ENCODE measurements at places on chromosomes 2 and 18. TPM values are rescaled to one million over a fixed set of nuclear protein-coding genes. Genes with fewer than 3 reads are reported as not detected.
A peak's percentile ranks its signal among the peaks of the same experiment; 100 is the strongest.

- no peak for DNase-seq
These were observed 116.2 kb downstream of the METTL8 start for GRCh38 chr2:171317492-171318125.

TMEM87B gene
- total RNA-seq: 51.1 TPM

GKN2 gene
- not detected for total RNA-seq

PLEK gene
- total RNA-seq: 0.17 TPM

DNA sequence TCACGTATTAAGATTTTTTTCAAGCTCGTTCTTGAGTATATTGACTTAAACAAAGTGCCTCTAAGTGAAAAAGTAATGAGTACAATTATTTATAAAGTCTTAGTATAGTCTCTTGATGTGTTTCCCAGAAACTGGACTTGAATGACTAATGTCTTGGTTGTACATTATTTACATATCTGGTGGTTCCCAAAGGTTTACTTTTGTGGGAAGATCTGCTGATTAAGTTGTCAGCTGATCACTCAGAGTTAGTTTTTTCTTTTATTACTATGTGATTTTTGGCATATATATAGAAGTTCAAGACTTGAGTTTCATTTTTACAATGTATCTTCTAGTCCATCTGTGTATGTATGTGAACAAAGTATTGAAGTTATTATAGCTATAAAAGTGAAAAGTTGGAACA lies 29.5 kb downstream of the RNF144A start:
- DNase-seq: peak; percentile 11

ERBB4 gene
- total RNA-seq: 0.14 TPM

LGALSL gene
- total RNA-seq: 3.7 TPM

- peak; percentile 40 for DNase-seq
These were observed 36.5 kb upstream of the CDH19 start for GRCh38 chr18:66640431-66640830.

ZNF2 gene
- total RNA-seq: 12.4 TPM

DNA sequence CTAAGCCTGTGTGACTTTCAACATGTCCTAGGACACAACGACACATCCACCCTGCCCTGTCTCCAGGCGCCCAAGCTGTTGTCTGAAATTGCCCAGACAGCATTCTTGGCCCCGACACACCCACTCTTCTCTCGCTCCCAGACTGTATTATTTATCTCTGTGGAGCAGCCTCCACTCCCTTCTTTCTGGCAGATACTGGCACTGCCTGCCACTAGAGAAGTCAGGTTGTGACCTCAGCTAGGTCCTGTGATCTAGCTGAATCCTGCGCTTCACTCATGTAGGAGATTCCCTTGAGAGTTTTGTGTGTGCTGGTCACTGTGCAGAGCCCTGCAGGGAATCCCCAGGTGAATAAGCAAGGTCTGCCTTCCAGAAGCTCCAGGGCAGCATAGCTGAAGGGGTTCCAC lies 77.1 kb upstream of the TNP1 start:
- no peak for DNase-seq

TCF23 gene
- not detected for total RNA-seq

GRCh38 chr18:66168685-66169235 lies 417.9 kb downstream of the CDH7 start:
- no peak for DNase-seq

DNA sequence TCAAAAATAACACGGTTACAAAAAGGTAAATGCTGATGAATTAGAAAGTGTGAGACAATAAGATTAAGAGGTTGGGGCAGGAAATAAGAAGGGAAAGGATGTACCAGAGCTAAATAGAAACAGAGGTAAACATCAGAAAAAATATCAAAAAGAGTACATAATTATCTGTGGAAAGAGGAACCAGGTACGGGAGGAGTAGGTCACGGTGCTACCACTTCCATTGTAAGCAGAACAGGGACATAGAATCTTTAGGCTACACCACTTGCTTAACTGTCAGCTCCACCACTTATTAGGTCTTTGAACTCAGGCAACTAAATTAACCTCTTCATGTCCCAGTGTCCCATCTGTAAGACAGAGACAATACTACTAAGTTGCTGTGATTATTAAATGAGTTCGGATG lies 350.3 kb downstream of the LRATD1 start:
- no peak for DNase-seq

GRCh38 chr2:38427054-38427453 lies 50.0 kb upstream of the ATL2 start:
- no peak for DNase-seq

GRCh38 chr2:133377021-133377481 lies 191.2 kb downstream of the NCKAP5 start:
- no peak for DNase-seq

PDCL3 gene
- 20.3 TPM for total RNA-seq

DNA sequence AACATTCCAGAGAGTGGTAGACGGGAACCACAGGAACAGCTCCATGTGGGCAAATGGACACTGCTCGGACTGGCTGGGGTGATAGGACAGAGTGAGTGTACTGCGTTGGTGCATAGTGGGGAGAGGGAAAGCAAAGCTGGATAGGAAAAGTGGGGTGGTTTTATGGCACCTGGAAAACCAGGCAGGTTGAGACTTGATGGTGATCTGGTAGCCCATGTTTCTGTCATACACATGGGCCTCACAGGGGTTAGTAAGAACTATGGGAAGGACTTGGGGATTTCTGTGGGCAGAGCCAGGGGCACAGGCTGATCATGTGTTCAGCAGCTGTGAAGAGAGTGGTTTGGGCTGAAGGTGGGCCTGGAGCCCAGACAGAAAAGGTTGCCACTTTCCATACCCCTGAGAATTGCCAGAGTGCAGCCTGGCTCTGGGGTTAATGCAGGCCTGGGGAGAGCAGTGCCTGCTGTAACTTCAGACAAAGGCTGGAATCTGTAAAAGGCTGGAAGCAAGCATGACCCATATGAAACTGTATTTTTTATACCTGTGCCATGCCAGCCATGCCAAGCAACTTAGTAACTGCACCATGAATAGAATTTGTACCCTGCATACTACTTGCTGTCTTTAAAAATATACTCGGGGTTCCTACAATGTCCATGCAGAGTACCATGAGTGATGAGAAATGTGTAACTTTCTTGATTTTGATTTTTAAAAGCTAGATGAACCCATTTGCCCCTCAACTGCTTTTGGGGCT lies 41.9 kb downstream of the RPIA start:
- DNase-seq: no peak

- peak; percentile 64 for DNase-seq
These were observed 46.9 kb upstream of the GREB1L start for GRCh38 chr18:21194871-21195771.

- DNase-seq: no peak
These were observed 36.2 kb downstream of the CCBE1 start for GRCh38 chr18:59660786-59661743.

GRCh38 chr2:227163998-227164762 lies at the start of the genes COL4A3 and COL4A4:
TSS of gene COL4A3 (plus strand) at chr2:227164624. CDS start at chr2:227164727, 103 bp downstream.
TSS of gene COL4A4 (minus strand) at chr2:227164205. CDS start at chr2:227147483, 16,722 bp downstream.
- DNase-seq: no peak

DNA sequence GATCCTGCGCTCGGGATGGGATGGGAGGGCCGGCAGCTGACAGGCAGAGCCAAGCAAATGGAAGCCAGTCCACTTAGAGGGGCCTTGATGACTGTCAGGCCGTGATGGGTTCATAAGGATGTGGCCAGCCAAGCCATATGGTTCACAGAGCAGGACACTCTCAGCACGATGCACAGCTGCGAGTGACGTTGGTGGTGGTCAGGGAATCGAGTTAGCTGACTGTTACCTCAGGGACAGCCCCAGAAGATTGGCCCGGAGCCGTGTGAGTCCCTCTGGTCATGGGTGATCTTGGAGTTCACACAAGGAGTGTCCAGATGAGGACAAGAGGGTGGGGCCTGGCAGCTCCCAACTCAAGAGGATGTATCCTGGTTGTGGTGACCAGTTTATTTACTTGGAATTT lies 70.2 kb downstream of the TPGS2 start:
- no peak for DNase-seq

GRCh38 chr18:34049511-34049910 lies 175.2 kb downstream of the NOL4 start:
- no peak for DNase-seq

GRCh38 chr18:39746201-39746600 lies 2180.6 kb upstream of the CELF4 start:
- no peak for DNase-seq

- peak; percentile 49 for DNase-seq
These were observed 3.9 kb downstream of the UBXN4 start for GRCh38 chr2:135745545-135745944.

DNA sequence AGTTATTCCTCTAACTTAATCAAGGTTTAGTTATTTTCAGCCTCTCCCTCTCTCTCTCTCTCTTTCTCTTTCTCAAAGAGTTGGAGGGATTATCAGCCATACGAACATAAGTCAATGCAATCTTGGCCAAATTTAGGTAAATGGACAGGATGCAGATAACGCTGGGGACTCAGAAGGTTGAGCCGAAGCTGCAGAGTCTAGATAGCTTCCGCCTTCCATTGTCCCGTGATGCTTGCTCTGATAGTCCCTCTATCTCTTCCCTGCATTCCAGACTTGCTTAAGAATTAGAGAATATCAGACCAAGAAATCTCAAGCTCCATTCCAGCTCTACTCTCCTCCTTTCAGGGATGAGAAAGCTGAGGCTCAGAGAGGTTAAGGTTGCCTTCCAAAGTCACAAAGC lies 502.8 kb upstream of the TNP1 start:
- DNase-seq: no peak

GRCh38 chr2:154686162-154686561 lies 12.3 kb upstream of the KCNJ3 start:
- no peak for DNase-seq

ABCB11 gene
- under 0.01 TPM for total RNA-seq

DSG1 gene
- not detected for total RNA-seq

CYP27A1 gene
- total RNA-seq: 8.6 TPM

DNA sequence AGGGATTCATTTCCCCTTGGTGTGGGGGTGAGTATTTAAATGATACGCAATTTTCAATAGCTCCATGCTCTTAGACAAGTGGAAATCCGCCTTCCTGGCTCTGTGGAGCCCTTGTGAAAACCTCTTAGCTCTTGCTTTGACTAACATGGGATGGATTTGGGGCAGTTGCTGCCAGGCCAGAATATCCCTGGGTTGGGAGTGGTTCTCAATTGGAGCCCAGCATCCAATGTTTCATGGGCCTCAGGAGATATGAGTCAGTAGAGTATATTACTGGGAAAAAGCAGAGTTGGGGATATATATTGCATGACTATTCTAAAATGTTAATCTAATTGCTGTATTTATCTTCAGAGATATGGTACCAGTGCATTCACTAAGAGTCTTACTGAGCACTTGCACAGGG lies 104.4 kb upstream of the IL1R2 start:
- DNase-seq: no peak

DNA sequence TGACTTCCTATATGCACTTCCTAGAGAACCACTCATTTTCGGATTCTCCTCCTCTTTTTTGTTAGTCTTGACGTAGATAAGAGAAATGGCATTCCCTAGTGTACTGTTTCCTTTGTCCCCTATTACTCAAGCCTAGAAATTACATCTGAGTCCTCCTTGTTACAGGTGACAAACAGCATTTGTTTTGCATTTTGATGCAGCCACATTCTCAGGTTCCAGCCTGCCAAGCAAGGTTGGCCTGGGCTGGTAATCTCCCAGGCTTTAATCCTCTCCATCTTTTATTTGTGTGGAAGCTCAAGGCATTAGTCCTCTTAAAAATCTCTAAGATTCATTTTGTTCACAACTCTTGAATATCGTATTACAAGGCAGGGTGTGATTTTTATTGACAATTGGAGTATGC lies 318.0 kb upstream of the NRP2 start:
- no peak for DNase-seq

GRCh38 chr2:216017365-216017764 lies 4.0 kb upstream of the MREG start:
- no peak for DNase-seq

DNA sequence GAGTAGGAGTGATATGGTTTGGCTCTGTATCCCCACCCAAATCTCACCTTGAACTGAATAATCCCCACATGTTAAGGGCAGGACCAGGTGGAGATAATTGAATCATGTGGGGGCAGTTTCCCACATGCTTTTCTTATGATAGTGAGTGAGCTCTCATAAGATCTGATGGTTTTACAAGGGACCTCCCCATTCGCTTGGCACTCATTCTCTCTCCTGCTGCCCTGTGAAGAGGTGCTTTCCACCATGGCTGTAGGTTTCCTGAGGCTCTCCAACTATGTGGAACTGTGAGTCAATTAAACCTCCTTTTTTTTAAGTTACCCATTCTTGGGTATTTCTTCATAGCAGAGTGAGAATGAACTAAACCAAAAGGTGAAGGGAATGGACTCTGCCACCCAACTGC lies 207.5 kb downstream of the LOXHD1 start:
- DNase-seq: no peak

- DNase-seq: no peak
These were observed 78.9 kb downstream of the CD8B2 start for GRCh38 chr2:106566050-106566449.

DNA sequence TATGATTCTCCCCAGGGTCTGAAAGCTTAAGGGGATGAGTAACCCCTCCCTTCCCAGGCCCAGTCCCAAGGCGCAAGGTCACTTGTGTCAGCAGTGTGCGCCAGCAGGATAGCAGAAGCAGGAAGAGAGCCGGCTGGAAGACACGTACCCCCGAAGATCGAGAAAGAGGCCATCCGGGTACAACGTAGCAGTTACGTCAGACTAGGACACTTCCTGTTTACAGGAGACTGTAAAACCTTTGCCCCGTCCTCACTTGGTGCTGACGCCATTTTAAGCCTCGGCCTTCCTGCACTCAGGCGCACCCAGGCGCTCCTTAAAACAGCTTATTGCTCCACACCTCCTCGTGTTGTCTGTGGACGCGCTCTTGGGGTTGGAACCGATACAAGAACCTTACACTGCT lies 6.5 kb downstream of the CRYGB start:
- no peak for DNase-seq

- DNase-seq: no peak
These were observed 1272.8 kb upstream of the ZEB2 start for GRCh38 chr2:145792745-145793144.

DNA sequence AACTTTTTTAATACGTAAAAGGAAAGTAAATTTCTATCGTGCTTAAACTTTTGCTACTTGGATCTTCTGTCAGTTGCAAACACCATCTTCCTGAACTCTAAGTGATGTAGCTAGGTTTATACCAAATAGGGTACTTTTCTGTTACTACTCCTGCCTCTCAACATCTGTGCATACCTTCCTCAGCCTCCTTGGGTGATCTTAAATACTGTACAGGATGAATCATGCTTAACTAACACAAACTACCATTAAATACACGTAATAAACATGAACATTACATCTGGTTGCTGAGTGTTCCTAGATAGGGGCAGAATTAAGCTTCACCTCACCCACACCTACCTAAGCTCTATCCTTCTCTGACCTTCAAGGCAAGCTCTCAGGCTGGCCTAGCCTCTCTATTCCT lies 398.0 kb downstream of the TXNL1 start:
- DNase-seq: no peak

Measured in dermis blood vessel endothelial cell (primary cell).